Left cardiac atrium (tissue), 4 donors: ENCODE measurements at places on chromosomes 2 and 18.

DNA sequence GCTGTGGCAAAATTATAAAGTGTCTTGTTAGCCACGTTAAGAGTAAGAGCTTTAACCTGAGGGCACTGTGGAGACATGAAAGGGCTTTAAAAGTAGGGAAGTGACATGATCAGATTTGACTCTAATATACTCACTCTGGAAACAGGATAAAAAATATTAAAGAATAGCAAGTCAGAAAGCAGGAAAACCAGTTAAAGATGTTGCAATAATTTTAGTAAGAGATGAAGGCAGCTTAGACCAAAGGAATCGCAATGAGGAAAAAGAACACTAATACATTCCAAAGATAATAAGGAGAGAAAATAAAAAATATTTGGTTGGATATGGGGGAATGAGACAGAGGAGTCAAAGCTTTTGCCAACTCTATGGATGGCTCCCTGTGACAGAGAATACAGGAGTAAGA is 183.8 kb downstream of the DYM start:
- DNase-seq, result no peak

- no peak for DNase-seq
Observed at GRCh38 chr2:84894131-84894586, 11.3 kb upstream of the TMSB10 start.

DNA sequence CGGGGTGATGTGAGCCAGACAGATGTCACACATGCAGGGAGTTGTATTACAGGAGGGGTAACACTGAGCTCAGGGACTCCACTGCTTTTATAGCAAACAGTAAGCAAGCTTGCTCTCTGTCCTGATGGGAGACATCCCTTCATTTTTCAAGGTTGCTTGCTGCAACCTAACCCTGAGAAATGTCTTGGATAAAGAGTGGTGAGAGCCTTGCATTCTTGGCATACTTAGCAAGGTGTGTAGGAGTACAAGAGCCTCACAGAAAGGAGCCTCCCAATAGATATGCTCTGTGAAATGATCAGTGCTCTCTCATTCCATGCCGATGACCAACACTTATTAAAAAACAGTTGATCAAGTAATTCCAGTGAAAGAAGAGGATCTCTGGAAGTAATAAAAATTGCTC is 8.1 kb downstream of the PFN4 start:
- DNase-seq, result no peak

- no peak for DNase-seq
Observed at GRCh38 chr2:26488463-26489212, 10.7 kb upstream of the OTOF start.

DNA sequence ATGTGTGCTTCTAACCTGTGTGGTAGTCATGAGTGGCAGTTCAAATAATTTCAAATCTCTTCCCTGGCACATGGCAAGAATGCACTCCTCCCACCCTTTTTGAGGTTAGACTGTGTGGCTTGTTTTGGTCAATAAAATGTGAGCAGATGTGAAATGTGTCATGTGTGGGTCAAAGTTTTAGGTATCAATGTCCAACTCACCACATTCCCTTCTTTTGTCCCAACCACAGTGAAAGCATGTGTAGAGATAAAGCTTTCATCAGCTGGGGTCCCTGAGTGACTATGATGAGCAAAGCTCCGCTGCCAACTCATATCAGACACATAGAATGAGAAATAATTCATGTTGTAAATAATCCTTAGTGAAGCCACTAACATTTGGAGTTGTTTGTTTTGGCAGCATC is 118.2 kb downstream of the PAX3 start:
- DNase-seq, result no peak

GRCh38 chr2:102253753-102254150 is 57.6 kb upstream of the IL1RL1 start:
- no peak for DNase-seq

GRCh38 chr2:23918837-23919489 is 8.0 kb downstream of the ATAD2B start:
- DNase-seq, result no peak
